ENCODE measurements at places on chromosomes 2 and 18.

GRCh38 chr2:26530696-26531095 lies 52.8 kb upstream of the OTOF start:
- no peak for DNase-seq

GRCh38 chr2:230068016-230068650 lies 591 bp downstream of the SLC16A14 start:
- peak; percentile 68 for DNase-seq

DNA sequence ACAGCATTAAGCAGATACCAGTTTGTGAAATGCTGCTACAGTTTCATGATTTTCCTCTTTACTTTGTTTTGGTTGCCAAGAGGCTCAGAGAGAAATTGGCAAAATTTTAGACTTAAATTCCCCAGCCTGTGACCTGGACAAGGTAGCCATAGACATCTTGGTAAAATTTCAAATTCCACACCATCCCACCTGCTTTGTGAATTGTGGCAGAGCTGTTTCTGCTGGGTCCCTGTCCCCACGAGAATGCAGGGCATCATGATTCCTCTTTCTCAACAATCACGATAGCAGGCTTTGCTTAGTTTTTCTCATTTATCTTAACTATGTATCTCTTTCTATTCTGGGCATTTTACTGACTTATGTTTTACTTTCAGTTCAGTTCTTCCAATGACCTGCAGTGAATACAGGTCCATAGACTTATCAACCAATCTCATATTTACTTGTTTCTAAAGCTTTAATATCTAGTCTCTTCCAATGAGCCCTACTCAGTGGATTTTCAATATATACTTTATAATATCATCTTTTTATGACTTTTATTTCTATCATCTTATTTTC lies 351.6 kb downstream of the SOCS6 start:
- DNase-seq: no peak

DNA sequence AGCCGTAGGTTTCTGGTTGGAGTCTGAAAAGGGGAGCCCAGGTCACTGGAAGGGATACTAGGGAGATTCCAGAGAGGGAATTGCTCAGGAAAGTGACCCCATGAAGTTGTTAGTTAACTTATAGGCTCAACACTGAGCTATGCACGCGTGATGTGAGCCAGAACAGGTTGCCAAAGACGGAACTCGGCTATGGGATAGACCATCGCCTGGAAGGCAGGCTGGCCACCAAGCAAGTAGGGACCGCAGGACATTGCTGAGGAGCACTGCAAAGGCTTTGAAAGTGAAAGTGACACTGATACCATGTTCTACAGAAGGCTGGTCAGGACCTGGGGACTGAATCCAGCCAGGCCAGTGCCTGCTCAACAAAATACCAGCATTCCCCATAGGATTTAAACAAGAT lies 7.3 kb downstream of the FARP2 start:
- no peak for DNase-seq

DNA sequence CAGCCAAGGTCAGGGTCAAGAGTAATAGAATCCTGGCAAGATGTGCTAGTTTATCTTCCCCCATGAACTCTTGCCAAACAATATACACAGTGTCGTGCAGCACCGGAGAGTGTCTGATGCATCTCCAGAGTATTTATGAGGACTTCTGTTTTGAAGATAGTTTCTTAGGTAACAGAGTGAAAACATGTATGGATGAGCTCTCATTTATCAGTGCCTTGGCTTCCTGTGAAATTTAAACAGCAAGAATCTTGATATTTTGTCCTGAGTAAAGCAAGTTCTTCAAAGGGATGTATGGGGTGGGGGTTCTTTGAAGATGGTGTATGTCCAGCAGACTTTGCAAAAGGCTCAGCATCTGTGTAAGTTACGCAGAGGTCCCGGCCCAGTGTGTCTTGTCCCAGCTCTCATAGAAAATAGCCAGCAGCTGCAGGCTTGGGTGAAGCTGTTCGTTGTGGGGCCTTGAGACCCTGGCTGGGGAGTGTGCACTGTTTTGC lies 361.0 kb upstream of the NT5C1B start:
- DNase-seq: no peak

GRCh38 chr18:77121523-77121922 lies 11.1 kb downstream of the MBP start:
- DNase-seq: no peak

- no peak for DNase-seq
Observed at GRCh38 chr2:148623086-148623485, 21.5 kb upstream of the EPC2 start.

- DNase-seq: no peak
Observed at GRCh38 chr2:172545408-172546075, 10.3 kb upstream of the PDK1 start.

- DNase-seq: no peak
Observed at GRCh38 chr2:234858145-234858544, 93.7 kb upstream of the SH3BP4 start.

GRCh38 chr2:64807417-64807816 lies 153.7 kb upstream of the SERTAD2 start:
- no peak for DNase-seq

DNA sequence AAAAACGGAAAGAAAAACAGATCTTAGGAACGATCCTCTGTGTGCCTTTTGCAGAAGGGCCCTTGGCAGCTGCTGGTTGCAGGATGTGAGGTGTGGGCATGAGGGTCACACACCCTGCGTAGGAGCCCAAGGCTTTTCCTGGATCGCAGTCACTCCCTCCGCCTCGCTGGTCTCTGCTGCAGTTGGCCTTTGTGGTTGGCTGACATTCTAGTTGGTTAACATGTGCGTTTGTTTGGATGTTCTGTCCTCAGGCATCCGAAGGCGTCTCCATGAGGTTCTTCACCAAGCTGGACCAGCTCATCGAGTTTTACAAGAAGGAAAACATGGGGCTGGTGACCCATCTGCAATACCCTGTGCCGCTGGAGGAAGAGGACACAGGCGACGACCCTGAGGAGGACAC lies 61.7 kb downstream of the INPP5D start:
- no peak for DNase-seq

GRCh38 chr2:207122651-207123334 lies 43.0 kb downstream of the KLF7 start:
- no peak for DNase-seq

DNA sequence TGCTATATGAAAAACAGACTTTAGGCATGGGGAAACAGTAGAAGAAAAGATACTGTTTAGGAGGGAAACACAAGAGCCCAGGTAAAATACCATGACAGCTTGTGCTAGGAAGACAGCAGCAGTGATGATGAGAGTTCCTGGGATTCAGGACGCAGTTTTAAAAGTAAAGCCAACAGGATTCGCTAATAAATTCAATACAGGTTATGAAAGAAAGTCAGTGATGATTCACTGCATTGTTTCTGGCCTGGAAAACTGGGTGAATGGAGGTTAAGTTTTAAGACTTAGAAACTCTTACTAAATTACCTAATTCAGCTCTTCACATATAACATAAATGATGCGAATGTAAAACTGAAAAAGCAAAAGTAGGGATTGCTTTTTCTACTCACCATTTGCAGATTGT lies 27.9 kb upstream of the RNU4ATAC start:
- DNase-seq: no peak

- DNase-seq: no peak
Observed at GRCh38 chr18:47206945-47207637, 30.9 kb upstream of the IER3IP1 start.

DNA sequence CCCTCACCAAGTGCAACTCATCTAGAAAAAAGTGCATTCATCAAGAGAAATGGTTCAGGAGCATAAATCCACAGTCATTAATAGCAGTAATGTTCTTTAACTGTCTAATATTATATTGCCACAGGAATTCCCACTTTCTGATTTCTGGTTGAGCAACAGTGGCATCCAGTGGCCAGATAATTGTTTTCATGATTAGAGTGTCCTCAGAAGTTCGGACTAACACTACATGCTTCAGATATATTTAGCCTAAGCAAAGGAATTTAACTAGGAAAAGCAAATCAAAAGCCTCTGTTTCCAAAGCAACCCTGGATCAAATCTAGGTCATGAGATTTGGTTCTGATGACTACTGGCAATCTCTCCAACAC lies 9.8 kb upstream of the ERBB4 start:
- peak; percentile 37 for DNase-seq

- peak; percentile 93 for DNase-seq
Observed at GRCh38 chr2:173797586-173798263, 167.4 kb downstream of the SP3 start.

DNA sequence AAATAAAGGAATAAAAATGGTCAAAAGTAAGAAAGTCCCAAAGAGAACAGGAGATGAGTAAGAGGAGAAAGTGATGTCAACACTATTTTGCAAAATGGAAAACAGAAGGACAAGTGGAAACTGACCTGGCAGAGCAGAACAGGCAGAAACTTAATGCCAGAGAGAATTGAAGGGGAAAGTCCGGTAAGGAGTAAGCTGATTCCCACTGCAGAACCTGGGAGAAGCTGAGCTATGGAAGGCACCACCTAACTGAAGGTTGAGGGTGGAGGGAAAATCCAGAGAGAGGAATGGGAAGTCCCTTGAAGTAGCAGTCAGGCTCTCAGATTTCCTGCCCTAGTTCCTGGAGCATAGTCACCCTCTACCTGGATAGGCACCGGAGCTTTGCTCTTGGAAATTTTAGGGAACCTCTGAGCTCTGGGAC lies 59.8 kb downstream of the MOGAT1 start:
- no peak for DNase-seq

- no peak for DNase-seq
Observed at GRCh38 chr18:7953095-7953958, 386.2 kb downstream of the PTPRM start.

DNA sequence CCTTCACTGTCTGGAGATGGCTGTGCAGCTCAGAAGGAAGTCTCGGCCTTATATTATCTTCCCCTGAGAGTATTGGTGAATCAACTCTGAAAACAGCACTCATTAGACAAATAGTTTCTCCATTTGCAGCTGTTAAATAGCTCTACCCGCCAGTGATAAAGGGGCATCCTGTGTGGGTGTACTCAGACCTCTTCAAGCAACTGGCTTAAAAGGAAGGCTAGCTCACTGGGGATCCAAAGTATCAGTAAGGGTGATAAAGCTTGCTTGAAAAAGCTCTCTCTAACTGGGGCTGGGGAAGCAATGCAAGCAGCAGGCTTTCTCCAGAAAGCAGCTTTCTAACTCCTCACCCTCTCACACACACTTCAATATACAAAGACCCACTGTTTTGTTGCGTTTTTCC lies 64.9 kb upstream of the PSMD14 start:
- no peak for DNase-seq

DNA sequence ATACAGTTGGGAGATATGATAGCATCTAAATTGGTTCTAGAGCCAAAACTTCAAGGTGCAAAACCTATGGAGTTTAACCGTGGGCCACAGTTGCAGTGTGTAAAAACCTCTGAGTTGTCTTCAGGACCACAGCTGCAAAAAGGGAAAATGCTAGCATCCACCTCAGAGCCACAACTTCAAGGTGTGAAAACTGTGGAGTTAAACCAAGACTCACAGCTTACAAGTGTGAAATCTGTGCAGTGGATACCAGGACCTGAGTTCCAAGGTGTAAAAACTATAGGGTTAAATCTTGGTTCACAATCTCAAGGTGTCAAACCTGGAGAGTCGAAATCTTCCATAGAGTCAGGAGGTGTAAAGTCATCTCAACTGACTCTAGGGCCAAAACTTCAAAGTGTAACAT lies 10.4 kb upstream of the ZNF512 start:
- no peak for DNase-seq

- DNase-seq: no peak
Observed at GRCh38 chr18:35592298-35592697, 10.8 kb downstream of the GALNT1 start.

GRCh38 chr2:74448771-74449170 lies 6.1 kb upstream of the INO80B start:
- no peak for DNase-seq

- no peak for DNase-seq
Observed at GRCh38 chr2:43285987-43286386, 59.6 kb upstream of the ZFP36L2 start.

DNA sequence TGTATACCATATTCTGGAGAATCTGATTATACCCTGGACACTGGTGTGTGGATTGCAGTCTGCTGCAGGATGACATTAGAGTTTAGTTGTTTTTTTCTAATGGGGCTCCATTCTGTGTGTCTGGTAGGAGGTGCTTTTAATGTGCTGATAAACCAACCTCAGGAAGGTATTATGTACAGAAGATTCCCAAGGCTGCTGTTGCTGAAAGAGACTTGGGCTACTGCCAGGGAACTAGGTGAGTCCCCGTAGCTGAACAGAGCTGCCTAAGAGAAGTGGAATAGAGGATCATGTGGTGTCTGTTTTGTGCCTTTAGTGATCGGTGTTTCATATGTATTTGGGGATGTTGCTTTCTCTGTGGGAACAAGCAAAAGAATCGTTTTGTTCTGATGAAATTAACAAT lies 16.5 kb downstream of the SPATA3 start:
- no peak for DNase-seq

Measured in HAP-1 (cell line).